ENCODE measurements at places on chromosomes 4 and X.

GRCh38 chr4:123555807-123556273, 159.2 kb downstream of the SPRY1 start:
- no peak for DNase-seq

DNA sequence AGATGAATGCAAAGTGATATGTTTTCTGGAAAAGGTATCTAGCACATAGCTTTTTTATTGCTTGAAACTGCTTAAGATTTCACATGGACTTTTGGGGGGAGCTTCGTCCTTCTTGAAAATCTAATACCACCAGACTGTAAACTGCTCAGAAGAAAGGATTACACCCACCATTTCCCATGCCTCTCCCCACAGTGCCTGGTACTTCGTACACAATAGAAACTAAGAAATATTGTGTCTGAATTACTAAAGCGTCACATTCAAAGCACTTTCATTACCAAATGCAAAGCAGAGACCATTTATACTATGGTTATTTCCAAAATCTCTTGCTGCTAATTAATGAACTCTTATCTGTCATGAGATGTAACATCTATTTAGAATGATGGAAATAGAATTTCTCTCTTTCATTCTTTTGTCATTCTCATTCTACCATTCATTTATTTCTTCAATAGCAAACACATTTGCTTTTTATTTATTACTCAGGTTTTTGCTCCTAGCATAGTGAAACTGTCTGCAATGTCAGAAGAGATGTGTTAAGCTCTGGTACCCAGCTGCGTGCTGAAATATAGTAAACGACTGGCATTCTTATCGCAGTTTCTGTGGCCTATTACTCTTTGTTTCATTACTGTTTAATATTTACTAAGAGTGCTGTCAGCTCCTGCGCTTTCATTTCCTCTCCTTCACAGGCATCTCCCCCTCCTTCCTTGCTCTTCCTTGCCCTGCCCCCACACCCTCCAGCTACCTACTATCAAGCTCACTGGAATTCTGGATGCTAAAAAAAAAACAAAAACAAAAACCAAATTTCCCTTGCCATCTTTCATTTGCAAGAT, 51.4 kb upstream of the RAPGEF2 start:
- DNase-seq, result no peak

- no peak for DNase-seq
Observed at GRCh38 chrX:153381684-153382532, 19.2 kb downstream of the PNMA6E start.

DNA sequence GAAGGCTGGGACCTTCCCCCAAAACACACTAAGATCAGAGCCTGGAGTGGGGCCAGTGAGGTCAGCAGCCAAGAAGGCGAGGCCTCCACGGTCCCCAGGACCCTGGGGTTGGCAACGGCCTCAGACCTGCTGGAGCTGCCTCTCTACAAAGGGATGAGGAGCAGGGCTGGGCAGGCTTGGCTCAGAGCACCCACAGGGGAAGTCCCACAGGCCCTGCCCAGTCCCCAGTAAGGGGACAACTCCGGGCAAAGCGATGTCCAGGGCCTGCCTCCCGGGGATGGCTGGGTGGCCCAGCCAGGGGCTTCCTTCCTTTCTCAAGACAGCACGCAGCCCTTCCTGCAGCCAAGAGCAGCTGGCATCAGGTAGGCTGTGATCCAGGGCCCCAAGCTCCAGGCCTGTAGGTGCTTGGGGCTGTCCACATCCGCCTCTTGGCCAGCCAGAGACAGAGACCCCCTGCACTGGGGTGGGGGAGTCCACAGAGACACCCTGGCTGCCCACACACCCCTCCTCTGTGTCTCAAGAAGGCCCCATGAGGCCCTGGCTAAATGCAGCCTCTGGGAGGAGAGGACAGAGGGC, 5.7 kb downstream of the MXD4 start:
- peak; percentile 74 for DNase-seq

- no peak for DNase-seq
Observed at GRCh38 chr4:112379306-112379705, 82.1 kb downstream of the ALPK1 start.

DNA sequence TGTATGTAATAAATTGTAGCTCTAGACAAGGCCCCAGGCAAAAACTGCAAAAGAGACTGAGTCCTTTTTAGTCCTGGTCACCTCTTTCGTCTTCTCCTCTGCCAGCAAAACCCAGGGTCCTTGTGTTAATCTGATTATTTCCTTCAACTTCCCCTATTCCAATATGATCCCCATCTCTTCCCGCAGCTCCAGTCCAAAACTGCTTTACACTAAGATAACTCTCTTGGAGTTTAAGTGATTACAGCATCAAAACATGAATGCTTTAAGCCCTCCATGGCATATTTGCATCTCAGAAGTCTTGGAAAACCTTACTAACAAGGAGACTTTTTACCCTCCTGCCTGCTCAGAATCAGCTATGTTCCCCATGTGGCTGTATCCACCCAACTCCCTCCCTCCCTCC, 59.3 kb downstream of the MAGEA1 start:
- no peak for DNase-seq

DNA sequence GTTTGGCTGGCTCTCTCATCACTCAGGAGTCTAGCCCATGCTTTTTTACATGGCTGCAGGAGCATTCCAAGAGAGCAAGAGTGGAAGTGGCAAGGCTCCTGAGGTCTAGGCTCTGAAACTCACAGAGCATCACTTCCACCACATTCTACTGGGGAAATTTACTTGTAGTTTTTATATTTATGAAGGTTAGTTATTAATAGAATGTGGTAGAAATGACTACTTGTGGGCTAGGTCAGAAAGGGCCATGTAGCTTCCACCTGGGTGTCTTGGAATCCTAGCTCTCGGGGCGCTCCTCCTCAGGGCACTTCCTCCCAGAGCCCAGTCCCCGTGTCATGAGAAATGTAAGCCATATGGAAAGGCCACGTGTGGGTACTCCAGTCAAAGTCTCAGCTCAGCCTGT, 127.0 kb upstream of the CASK start:
- no peak for DNase-seq

- DNase-seq, result no peak
Observed at GRCh38 chrX:149837639-149838038, 43.3 kb upstream of the MAGEA8 start.

GRCh38 chr4:10734697-10735096, 50.1 kb upstream of the CLNK start:
- DNase-seq, result no peak

DNA sequence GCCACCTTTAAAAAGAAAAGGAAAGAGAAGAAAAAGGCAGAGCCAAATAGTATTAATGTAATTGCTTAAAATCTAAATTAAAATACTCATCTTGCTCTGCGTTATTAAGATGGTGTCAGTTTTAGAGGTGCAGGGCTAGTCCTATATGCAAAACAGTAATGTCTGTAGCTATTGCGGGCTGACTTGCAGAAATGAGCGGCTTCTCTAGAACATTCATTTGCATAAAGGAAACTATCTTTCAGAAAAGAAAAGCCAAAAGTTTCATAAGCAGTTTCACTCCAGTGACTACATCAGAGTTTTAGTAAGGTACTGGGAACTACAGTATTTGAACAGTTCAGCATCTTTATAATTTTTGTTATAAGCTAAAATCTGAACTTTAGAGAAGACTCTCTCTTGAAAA, 6.0 kb downstream of the SMAD1 start:
- no peak for DNase-seq

GRCh38 chr4:119041951-119042560, 93.6 kb upstream of the MYOZ2 start:
- peak; percentile 45 for DNase-seq

GRCh38 chr4:32073542-32073941, 1353.4 kb downstream of the PCDH7 start:
- DNase-seq, result no peak

GRCh38 chr4:91243132-91243531, 1060.6 kb upstream of the GRID2 start:
- peak; percentile 66 for DNase-seq

DNA sequence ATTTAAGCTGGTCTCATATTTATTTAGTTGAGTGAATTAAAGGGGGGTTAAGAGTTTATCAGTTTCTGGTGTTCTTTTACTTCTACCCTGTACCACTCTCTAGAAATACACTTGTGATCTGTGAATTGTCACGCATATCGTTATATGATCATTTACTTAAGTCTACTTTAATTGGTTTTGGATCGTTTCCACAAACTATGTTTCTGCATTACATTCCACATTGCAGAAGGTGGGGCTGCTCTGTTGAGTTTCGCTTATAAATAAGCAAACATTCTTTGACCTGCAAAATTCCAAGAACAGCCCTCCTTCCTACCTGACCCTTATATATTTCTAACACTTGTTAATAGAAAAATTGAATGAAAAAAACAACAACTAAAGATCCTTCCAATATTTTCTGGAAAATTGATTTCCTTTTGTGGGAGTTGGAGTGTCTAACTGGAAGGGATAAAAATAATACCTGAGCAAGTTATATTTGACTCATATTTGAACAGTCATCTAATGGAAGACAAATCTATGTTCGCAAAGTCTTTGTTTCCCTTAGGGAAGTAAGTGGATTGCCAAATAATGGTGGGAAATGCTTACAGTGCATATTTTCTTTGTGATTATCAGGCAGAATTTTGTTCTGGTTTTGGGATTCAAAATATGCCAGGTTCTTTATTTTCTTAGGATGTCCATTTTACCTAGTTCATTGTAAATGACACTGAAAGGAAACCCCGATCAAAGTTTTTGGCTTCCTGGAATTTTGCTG, 152.7 kb downstream of the RELL1 start:
- no peak for DNase-seq

Data from heart left ventricle (tissue), 16 donors.